ENCODE measurements at places on chromosomes 16 and 17. TPM values are rescaled to one million over a fixed set of nuclear protein-coding genes. Genes with fewer than 3 reads are reported as not detected.

MEOX1 gene
- 0.42 TPM for total RNA-seq

ZSCAN10 gene
- total RNA-seq: under 0.01 TPM

CCDC200 gene
- total RNA-seq: 0.31 TPM

MEIOC gene
- total RNA-seq: not detected

ADAP2 gene
- total RNA-seq: 20.8 TPM

NPIPB5 gene
- total RNA-seq: 329 TPM

RABEP1 gene
- 34.6 TPM for total RNA-seq

ZG16 gene
- total RNA-seq: not detected

EXOC7 gene
- total RNA-seq: 49.2 TPM

MT1H gene
- not detected for total RNA-seq

LGALS9B gene
- total RNA-seq: 0.52 TPM

CDH5 gene
- 0.42 TPM for total RNA-seq

CTRL gene
- 6.3 TPM for total RNA-seq

CD19 gene
- total RNA-seq: 6.6 TPM

SPEM1 gene
- total RNA-seq: not detected

GRAP gene
- total RNA-seq: 13.5 TPM

ADCY7 gene
- 75.9 TPM for total RNA-seq

GAS7 gene
- 38.4 TPM for total RNA-seq

CIITA gene
- total RNA-seq: 10.4 TPM

ALOX15B gene
- total RNA-seq: 0.10 TPM

GRB7 gene
- total RNA-seq: not detected

CARD14 gene
- total RNA-seq: under 0.01 TPM

PKD1 gene
- 49.6 TPM for total RNA-seq

KRTAP2-2 gene
- not detected for total RNA-seq

RAB37 gene
- total RNA-seq: 21.8 TPM

FBXO39 gene
- 0.73 TPM for total RNA-seq

KCNJ12 gene
- 0.10 TPM for total RNA-seq

ABCC12 gene
- total RNA-seq: not detected

SLFN11 gene
- 20.7 TPM for total RNA-seq

MYH2 gene
- total RNA-seq: not detected

RRAD gene
- total RNA-seq: 1.3 TPM

FAHD1 gene
- total RNA-seq: 7.0 TPM

AXIN2 gene
- total RNA-seq: 28.5 TPM

PRR35 gene
- 0.10 TPM for total RNA-seq

LRRC75A gene
- 2.2 TPM for total RNA-seq

RTN4RL1 gene
- total RNA-seq: not detected

ALOXE3 gene
- total RNA-seq: 0.10 TPM

CIAPIN1 gene
- 30.6 TPM for total RNA-seq

NECAB2 gene
- total RNA-seq: not detected

TPSG1 gene
- total RNA-seq: not detected

VPS35L gene
- 29.4 TPM for total RNA-seq

KIFC3 gene
- total RNA-seq: 5.8 TPM

ADAM11 gene
- 0.21 TPM for total RNA-seq

MMP2 gene
- 0.10 TPM for total RNA-seq

VMO1 gene
- total RNA-seq: not detected

C16orf82 gene
- 0.10 TPM for total RNA-seq

OR3A2 gene
- total RNA-seq: 0.63 TPM

TP53TG3C gene
- 0.31 TPM for total RNA-seq

KRTAP4-1 gene
- not detected for total RNA-seq

SPIRE2 gene
- 0.10 TPM for total RNA-seq

Measured in mononuclear cell (primary cell).